ENCODE measurements at places on chromosomes 6 and 20.

DNA sequence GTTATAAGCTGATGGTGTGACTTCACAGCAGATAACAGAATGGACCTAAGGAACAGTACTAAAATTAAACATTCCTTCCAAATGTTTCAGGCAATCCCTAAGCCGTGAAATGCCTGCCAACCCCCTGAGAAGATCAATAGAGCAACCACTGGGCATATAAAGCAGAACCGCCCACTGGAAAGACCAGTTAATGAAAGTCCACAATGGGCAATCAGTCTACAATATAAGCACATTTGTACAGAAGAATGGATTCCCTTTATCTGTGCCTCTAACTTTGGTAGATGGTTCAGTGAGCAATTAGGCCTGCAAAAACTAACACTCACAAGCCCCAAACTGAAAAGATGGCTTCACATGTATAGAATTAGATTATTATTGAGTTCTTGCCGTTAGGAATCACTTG lies 286.6 kb downstream of the UBE3D start:
- DNase-seq, result no peak

DNA sequence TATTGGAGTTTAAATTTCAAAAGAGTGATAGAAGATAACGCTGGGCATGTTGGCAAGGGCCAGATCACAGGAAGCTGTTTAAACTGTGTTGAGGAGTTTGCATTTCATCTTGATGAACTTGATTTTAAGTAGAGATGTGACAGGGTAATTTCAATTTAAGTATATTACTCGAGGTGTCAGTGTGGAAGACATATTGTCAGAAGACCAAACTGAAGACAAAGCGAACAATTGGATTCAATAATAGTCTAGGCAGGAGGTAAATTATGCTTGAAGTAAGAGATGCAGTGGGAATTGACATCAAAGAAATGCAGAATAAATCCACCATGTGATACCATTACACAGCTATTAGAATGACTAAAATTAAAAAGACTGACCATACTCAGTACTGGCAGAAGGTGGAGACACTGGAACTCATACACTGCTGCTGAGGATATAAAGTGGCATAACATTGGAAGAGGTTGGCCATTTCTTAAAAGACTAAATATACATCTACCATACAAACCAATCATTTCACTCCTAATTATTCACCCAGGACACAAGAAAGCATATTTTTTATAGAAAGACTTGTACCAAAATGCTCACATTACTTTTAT lies 240.8 kb downstream of the ARHGAP18 start:
- no peak for DNase-seq

DNA sequence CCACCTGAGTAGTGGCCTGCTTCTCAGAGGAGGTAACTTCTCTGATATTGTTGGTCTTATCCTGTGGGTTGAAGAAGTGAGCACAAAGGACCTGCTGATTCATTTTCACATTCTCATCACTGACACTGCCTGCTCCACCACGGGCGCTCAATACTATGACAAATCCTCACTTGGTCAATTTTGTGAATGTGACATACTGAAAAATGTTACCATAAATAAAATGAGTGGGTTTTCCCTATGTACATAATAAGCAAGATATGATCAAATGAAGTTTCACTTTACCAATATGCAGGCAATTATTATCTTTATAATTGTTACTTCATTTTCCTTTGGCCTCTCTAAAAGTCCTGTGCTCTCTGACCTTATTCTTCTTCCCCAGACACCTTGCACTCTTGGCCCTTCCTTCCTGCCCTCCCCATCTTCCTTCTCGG lies 71.5 kb upstream of the RIPOR2 start:
- no peak for DNase-seq

DNA sequence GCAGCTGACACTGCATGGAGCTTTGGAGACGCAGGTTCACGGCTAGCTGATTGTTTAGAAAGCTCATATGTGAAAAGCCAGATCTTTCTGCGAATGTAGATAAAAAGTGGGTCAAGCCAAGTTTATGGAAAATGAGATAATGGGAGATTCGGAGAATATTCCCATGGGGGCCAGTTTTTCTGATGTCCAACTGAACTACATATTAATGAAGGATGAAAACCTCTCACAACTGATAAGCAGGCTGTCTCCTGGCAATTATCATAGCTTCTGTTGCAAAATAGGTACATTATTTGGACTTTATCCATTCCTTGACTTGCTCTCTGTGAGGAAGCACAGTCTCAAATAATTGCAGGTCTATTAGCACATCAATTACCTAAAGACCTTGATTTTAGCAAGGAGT lies 21.1 kb downstream of the HDGFL1 start:
- no peak for DNase-seq

DNA sequence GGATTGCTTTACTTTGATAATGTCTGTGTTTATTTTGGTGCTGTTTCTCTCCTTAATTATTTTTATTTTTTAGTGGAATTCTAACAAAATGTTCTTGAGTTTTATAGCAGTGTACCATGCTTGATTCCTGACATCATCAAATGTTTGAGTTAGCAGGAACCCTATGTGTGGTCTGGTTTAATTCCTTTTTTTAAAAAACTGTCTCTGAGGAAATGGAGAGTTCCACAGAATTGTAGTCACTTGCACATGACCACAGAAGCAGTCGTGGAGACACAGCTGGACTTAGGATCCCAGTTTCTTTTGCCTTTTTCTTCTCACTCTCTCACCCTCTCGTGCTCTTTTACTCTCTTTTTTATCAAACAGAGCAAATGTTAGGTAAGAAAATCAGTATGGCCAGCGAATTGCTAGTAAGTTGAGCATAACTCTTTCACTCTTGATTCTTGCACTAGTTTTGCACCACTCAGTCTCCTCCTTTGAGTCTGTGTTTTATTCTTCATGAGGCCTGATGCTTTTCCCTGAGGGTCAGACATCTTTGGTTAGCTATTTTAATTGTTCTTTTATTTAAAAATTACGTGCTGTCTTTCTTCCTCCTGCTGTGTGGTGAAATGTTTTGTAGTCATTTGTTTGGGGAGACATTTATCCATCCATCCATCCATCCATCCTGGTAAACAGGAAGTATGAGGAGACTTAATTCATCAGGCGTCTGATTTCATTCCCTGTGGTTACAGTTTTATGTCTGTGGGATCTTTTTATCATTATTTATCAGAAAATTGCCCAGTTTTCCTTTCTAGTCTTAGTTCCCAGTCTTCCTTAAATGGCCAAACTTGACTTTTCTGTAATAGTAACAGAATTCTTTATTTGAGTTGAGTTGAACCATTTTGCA lies 83.0 kb downstream of the SCAF8 start:
- DNase-seq, result peak; percentile 72

DNA sequence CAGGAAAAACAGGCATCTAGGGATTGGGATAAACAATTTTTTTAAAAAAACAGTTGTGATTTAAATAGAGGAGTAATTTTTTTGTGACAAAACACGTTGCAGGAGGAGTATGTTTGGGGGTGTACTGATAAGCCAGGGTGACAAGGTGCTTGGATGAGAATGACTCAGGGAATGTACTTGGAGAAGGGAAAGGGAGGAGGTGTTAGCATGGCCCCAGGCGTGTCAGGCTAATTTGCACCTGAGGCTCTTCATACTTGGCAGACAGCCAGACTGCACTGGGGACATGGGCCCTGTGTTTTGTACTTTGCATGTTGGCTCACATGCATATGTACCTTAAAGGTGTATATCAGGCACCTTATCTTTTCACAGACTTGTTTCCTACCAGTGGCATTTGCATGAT lies 22.8 kb downstream of the PANK2 start:
- no peak for DNase-seq

- DNase-seq, result peak; percentile 70
Observed at GRCh38 chr6:89154131-89154530, 8.3 kb downstream of the PM20D2 start.

DNA sequence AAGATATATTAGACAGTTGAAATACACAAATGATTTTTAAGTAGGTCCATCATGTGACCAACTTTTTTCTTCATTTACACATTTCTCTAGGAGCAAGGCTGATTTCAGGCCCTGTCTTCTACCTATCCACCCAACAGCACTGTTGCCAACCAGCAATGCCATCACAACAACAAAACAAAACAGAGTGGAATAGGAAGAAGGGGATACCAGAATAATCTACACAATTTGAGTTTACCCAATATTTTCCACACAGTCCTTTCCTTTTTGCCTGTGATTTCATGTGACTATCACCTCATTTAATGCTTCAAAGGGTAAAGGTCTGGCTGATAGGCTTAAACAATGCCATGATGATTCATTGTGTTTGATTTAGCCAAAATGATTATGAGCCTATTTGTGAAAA lies 94.9 kb downstream of the MTFR2 start:
- DNase-seq, result no peak

GRCh38 chr20:19433371-19434350 lies 221.2 kb downstream of the SLC24A3 start:
- DNase-seq, result peak; percentile 73

DNA sequence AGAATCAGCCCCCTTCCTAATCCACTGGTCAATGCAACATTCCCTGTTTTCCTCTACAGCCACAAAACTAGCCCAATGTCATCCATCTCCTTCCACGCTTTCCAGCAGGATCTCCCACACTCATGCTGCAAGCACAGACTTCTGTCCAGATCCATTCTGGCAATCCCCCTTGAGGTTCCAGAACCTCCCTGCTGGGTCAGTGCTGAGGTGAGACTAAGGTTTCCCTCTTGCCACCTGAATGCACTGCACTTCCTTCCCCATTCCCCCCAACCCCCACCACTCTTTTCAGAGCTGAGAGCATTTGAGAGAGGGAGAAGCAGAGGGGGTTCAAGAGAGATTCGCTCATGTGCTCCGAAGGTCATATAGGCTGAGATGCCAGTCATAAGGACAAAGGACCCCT lies 43.9 kb downstream of the EBF4 start:
- no peak for DNase-seq

DNA sequence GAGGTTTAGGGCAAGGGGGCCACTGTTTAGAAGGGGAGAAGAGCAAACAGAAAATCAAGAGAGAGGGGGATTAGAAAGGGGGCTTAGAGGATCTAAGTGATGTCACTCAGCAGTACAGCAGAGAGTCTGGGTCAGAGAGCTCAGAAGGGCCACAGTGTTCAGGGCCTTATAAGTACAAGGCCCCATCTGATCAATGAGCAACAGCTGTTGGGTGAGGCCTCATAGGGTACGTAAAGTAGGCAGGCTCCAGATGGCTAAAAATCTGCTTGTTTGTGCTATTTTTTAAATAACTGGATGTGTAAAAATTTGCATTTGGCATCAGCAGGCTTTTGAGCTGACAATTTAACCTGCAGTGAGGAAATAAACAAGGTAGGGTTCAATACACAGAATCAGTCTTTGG lies 149.8 kb downstream of the SH3BGRL2 start:
- no peak for DNase-seq

- DNase-seq, result no peak
Observed at GRCh38 chr6:7215798-7216231, 97.2 kb downstream of the SSR1 start.

- peak; percentile 2 for DNase-seq
Observed at GRCh38 chr6:162726947-162727321, 632 bp downstream of the PRKN start.

DNA sequence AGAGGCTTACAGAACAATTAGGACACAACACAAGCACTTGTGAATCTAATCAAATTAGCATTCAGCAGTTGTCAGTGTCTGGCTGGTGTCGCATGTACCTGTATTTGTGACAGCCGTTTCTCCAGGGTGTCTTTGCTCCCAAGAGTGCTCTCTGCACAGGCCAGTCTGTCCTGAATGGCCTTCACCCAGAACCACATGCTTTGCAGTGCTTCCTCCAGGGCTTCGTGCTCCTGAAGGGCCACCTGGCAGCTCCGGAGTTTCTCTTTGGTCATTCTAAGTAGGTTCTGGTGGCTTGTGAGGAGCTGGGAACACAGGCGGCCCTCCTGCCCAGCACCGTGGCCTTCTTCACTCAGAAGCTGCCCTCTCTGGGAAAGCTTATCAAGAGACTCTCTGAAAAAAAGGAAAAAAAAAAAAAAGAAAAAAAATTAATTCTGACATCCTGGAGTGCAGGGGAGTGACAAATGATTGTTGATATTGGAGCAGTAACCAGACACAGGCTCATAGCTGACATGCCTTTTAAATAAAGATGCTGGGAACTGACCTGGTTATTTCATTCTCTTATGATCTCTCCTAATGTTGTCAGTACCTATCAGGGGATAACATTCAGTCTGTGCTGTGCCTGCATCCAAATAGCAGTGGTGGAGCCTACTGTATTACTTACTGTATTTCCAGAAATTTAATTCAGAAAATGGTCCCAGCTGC lies 245.8 kb downstream of the SYNE1 start:
- DNase-seq, result peak; percentile 35

DNA sequence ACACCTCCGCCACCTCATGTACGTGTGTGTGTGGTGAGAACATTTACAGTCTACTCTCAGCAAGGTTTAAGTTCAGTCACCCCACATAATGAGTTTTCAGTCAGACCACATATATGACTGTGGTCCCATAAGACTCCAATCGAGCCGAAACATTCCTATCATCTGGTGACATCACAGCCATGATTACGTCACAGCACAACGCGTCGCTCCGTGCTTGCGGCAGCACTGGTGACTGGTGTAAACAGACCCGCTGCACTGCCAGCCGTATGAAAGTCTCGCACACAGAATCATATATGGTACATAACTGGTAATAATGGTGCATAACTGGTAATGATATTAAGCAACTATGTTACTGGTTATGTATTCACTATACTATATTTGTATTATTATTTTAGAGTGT lies 150.7 kb downstream of the DLL1 start:
- DNase-seq, result no peak

GRCh38 chr6:31879901-31880300 lies 1.1 kb upstream of the SLC44A4 start:
- no peak for DNase-seq

DNA sequence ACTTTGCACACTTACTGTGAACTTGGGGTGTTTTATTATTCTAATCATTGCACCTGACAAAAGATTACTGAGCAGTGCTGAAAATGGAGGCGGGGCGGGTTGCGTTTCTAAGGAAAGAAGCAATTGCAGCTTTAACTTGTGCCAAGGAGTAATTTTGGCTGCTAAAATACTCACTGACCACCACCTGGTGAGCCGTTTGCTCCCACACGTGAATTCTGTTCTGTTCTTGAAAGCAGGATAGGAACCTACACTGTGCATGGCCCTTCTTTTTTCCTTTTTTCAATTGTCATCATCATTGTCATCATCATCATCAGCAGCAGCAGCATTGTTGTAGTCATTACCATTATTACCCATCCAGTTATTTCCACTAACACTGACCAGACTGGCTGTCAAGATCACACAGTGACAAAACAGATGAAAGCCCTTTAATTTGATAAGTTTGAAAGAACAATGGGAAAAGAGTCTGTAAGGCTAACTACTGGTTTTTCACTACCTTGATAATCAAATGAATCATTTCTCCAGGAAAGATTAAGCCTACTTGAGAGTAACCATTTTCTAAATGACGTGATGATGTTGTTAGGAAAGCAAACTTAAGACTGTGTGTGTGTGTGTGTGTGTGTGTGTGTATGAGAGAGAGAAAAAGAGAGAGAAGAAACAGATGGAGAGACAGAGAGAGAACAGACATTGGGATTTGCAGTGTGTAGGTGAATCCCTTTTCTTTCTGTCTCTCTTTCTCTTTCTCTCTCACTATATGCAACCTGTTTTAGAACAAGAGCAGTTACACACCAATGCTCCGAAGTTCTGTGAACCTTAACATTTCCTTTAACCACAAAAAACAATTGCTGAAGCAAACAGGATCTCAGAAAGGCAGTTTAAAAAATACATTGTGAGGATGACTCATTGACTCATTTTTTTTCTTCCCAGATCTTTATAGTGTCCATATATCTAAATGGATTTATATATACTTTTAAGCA lies 3.8 kb downstream of the RIPOR2 start:
- no peak for DNase-seq

Measured in fibroblast of skin of scalp (primary cell).